ENCODE measurements at places on chromosomes 12 and 14.

DNA sequence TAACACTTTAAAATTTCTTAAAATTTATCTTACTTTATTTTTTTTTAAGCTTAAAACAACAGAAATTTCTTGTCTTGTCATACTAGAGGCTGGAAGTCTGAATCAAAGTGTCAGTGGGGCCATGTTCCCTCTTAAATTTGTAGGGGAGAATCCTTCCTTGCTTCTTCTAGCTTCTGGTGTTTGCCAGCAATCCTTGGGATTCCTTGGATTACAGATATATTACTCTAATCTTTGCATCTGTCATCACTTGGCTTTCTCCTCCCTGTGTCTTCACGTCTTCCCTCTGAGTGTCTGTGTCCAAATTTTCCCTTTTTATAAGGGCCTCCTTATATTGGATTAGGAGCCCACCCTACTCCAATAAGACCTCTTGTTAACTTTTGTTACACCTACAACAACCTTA is 135.6 kb upstream of the PTPRB start:
- DNase-seq: no peak

- no peak for DNase-seq
Measured at GRCh38 chr14:57383125-57383745, 7.2 kb upstream of the NAA30 start.

DNA sequence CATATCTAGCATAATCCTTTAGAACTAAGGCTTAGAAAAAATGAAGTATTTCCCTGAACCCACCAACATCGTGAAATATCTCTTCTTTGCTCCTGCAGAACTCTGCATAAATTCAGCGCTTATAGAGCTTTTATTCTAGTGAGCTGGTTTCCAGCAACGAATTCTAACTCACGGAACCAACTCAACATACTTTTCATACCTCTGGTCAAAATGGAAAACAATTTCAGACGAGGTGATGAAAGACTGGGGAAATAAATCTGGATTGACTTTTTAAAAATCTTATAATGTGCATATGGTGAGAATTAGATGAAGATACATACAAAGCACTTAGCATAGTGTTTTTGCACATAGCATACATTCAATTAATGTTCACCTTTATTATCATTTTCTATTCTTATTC is 62.6 kb upstream of the BBS10 start:
- DNase-seq: no peak

GRCh38 chr12:102417055-102417454 is 63.3 kb downstream of the IGF1 start:
- DNase-seq: no peak

- DNase-seq: no peak
Measured at GRCh38 chr14:68729556-68729955, 63.3 kb downstream of the ZFP36L1 start.

DNA sequence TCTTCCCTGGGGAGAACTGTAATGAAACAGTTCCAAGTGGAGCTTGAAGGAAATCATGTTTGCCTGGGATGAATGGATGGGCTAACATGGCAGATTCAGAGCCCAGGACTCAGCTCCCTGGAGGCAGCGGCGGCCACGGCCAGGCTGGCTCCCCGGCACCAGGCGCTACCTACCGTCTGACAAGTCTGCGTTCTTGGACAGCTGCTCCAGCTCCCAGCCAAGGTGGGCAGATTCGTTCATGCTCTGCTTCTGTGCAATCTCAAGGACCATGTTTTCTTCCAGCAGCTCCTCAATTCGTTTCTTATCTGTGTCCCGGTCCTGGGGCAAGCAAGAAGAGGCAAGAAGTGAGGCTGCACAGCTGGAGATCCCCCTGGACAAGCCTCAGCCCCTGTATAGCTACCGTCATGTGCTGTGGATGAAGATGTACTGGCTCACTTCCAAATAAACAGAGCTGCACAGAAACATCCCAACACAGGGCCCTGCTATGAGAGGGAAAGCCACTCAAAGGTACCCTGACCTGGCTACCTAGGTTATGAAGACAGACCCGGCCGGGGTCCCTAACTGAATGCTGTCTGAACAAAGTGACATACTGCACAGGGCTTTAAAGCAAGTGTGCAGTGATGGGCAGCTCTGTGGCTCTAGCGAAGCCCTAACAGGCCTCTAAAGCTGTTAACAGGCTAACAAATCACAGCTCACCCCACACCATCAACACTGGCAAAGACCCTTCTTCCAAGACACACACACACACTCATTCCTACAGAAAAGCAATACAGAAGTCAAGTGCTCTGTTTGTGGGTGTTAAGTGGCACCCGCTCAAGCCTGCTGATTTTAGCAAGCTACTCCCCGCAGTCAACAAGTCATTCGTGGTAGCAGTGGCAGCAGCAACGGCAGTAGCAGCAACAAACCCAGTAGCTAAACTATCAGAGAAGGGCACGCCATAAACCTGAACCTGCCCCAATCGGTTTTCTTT is 80.4 kb upstream of the GPR68 start:
- DNase-seq: no peak

GRCh38 chr14:64040044-64040443 is 187.2 kb downstream of the SYNE2 start:
- DNase-seq: no peak

DNA sequence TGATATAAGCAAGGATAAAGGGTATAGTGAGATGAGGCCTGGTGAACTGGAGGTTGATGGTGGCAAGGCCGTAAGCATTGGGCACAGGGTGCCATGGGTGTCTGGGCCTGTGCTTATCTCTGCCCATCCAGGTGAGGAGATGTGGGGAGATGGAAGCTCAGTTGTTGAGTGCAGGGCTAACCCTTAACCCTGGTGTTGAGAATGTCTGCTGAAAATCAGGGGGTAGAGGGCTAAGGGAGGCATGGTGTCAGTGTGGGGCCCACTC is 86.1 kb downstream of the SYNE2 start:
- DNase-seq: no peak

DNA sequence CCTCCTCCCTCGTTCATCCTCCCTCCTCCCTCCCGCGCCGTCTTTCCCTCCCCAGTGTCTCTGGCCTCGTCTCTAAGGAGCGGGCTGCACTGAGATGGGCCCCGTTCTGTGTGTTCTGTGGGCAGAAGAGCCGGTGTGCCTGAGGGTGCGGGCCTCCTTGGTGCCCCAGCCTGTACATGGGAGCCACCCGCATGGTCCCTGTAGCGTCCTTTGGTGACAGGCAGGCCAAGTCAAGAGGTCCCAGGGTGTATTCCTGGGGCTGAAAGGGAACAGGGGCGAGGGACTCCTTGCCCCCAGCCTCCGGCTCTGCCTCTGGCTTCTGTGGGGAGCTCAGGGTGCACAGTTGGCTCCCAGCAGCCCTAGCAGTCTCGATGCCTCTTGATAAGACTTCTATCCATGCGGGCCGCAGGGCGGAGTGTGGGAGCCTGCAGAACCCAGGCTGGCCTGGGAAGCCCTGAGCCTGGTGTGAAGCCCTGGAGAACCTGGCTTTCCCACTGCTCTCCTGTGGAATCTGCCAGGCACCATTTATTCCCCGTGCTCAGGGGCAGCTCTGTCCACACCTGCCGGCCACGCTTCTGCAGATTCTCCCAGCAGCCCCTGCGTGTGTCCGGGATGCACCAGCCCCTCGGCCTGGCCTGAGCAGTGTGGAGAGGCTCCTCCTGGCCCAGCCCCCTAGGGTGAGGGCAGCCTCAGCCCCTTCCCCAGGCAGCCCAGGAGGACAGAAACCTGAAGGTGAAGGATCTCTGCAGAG is 181.3 kb downstream of the KIF26A start:
- no peak for DNase-seq

DNA sequence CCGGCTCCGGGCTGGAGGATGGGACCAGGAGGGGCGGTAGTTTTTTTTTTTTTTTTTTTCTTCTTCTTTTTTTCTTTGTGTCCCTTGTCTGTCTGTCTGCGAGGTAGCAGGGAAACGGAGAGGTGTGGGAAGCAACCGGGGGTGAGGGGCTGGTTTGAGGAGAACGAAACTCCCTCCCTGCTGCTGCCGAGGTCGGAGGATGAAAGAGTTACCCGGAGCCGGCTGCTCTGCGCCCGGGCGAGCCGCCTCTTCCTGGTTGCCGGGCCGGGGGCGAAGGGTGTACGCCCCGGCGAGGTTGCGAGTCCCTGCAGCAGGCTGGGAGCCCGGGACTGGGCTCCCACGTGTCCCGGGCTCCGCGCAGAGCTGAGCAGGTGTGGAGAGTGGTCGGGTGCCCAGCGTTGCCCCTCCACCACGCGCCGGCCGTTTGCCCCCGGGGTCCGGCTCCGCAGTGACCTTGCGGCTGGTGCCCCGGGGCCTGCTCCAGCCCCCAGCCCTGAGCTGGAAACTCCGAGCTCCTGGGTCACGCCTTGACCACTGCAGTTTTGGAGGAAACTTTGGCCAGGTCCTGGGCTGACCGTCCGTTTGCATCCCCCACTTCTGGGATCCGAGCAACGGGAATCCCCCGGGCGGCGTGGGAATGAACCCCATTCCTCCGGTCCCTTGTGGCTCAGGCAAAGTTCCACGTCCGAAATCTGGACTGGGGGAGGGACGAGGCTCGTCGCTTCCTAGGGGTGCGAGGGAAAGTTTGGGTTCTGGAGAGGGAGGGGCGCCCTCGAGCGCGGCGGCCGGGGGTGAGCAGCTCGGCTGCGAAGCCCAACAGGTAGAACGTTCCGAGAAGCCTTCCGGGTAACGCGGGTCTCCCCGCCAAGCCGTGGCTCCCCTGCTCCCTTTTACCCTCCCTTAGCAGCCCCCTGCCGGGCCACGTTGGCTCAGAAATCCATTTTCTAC is 1.3 kb downstream of the CHST11 start:
- DNase-seq: peak; percentile 6

GRCh38 chr14:61591862-61592261 is 103.5 kb upstream of the HIF1A start:
- no peak for DNase-seq

- no peak for DNase-seq
Measured at GRCh38 chr14:23185063-23185462, 1.6 kb upstream of the SLC7A8 start.
